ENCODE measurements at places on chromosomes 3 and 15.

DNA sequence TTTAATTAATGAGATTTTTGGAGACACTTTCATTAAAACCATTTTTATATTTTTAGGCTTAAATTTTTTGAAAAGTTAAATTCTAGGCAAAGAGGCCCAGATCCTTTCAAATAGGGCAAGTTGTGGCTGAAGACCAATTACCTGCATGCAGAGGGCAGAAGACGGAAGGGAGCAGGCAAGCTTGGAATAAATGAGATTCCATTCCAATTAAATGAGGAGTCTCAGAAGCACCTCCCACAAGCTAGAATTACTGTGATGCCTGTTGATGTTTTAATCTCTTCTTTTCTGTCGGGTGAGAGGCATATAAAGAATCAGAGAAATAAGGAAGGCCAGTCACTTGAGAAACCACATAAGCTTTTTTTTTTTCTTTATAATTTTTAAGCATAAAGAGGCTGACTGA, 46.8 kb downstream of the KBTBD8 start:
- no peak overlapping the region for H3K27ac ChIP-seq
- H3K4me3 ChIP-seq, result no peak overlapping the region
- H3K36me3 ChIP-seq, result no peaks in the 10 kb centered on the region
- no peaks in the 10 kb centered on the region for H3K27me3 ChIP-seq

GRCh38 chr15:79610021-79610420, 177.9 kb downstream of the MINAR1 start:
- no peak overlapping the region for H3K27ac ChIP-seq
- no peak overlapping the region for H3K4me3 ChIP-seq
- DNase-seq, result no peak
- H3K27me3 ChIP-seq, result peaks cover 8% of the 10 kb centered on the region
- no peaks in the 10 kb centered on the region for H3K4me1 ChIP-seq

- H3K36me3 ChIP-seq, result no peaks in the 10 kb centered on the region
- peak within 1 kb of the TSS; percentile 58 for H3K27ac ChIP-seq
- peak within 1 kb of the TSS; percentile 93 for H3K4me3 ChIP-seq
- H3K27me3 ChIP-seq, result peaks cover 7% of the 10 kb centered on the region
- DNase-seq, result peak; percentile 61
Measured at GRCh38 chr15:55289746-55290527, at the start of gene RAB27A. Gene RAB27A, minus strand, starts transcription at chr15:55289813. Its CDS starts 54,879 bp downstream, at chr15:55234934.

GRCh38 chr15:58966698-58967097, 20.8 kb upstream of the RNF111 start:
- no peaks in the 10 kb centered on the region for H3K36me3 ChIP-seq
- H3K27ac ChIP-seq, result no peak overlapping the region
- no peaks in the 10 kb centered on the region for H3K27me3 ChIP-seq
- no peaks in the 10 kb centered on the region for H3K4me1 ChIP-seq
- DNase-seq, result no peak

DNA sequence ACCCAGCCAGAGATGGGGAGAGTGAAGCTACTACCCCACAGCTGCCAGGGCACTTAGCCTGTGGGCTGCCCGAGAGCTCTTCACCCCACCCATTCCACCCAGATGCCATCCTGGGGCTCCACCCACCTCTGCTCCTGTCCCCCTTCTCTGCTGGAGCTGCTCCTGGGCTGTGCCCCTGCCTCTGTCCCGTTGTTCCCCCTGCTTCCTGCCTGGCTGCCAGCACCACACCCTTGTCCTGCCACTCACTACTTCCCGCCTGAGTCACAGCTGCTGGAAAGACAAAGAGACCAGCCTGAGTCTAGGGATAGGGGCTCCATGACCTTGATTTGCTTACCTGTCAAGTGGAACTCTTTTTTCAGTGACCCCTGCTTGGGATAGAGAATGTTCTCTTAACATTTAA, 12.4 kb downstream of the GNAI2 start:
- no peak overlapping the region for H3K4me3 ChIP-seq
- H3K27me3 ChIP-seq, result no peaks in the 10 kb centered on the region
- H3K4me1 ChIP-seq, result peaks cover 39% of the 10 kb centered on the region
- DNase-seq, result no peak
- no peaks in the 10 kb centered on the region for H3K36me3 ChIP-seq

DNA sequence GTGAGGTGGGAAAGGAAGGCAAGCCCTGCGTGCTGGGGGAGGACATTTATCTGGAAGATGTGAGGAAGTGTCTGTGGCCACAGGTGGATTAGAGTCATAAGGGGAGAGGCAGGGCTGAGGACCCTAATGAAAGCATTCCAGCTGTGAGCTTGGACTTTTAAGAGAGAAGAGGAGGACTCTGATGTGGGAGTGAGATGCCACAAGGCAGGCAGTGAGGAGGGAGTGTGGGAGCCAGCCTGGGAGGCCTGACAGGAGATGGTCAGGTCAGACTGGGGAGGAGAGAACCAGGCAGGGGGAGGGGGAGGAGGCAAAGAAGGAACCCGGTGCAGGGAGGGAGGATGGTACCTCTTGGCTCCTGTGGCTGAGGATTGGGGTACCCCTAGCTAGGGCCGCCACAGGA, 21.0 kb downstream of the MAPKAPK3 start:
- H3K36me3 ChIP-seq, result no peaks in the 10 kb centered on the region
- H3K4me3 ChIP-seq, result no peak overlapping the region
- no peak overlapping the region for H3K27ac ChIP-seq
- peaks cover 12% of the 10 kb centered on the region for H3K4me1 ChIP-seq
- DNase-seq, result no peak

DNA sequence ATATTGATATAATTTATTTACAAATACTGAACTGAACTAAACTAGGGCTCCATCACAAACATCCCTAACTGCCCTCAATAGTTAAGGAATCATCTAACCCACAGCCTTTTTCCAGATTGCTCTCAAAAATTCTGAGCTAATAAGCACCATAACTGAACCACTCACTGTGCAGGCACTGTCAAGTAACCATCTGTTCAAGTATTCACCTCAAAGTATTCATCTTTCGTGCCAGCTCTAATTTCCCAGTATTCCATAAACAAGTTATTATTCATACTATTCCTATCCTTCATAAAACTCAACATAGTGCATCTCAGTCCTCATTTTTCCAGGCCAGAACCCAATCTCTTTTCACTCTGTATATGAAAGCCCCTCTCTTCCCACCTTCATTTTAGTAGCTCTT, 41.1 kb downstream of the THBS1 start:
- H3K27me3 ChIP-seq, result no peaks in the 10 kb centered on the region
- H3K36me3 ChIP-seq, result no peaks in the 10 kb centered on the region
- no peak for DNase-seq

DNA sequence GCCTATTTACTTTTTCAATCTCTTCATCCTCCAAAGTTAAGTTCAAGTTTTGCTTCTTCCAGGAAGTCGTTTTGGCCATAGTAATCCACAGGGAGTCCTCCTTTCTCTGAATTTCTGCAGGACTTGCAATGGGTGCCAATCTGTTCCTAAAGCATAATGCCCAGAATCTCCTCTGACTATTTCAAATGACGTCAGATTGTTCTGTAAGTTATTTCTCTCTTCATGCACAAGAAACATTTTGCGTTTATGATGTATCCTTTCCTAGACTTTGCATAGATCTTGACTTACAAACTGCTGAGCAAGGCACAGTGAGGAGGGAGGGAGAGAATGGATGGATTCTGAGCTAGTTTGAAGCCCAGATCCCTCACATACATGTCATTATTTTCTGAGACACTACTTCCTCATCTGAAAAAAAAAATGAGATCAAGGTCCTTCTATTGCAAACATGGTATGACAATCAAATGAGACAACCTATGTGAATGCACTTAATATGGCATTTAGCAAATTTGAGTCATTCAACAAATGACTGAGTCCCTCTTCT, 103.1 kb downstream of the MEX3B start:
- H3K36me3 ChIP-seq, result peaks cover 9% of the 10 kb centered on the region
- H3K27ac ChIP-seq, result no peak overlapping the region
- H3K27me3 ChIP-seq, result no peaks in the 10 kb centered on the region
- peaks cover 5% of the 10 kb centered on the region for H3K4me1 ChIP-seq

DNA sequence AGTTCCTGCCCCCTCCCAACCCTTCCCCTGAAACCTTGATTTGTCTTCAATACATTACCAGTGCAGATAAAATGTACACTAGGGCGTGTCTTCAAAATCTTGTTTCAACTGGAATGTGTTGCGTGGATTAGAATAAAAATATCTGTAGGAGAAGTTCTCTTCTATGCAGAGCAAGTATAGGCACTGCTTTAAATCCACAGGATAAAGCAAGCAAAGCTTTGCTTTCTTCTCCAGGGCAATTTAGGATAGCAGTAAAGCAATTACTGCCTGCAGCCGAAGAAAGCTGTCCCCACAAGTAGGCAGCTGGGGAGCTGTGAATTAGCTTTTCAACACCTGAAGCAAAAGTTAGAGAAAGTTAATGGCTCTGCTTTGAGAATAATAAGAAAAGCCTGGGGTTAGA, 329.7 kb upstream of the KCNMB2 start:
- H3K27ac ChIP-seq, result no peak overlapping the region
- no peaks in the 10 kb centered on the region for H3K36me3 ChIP-seq
- no peak for DNase-seq
- peaks cover 21% of the 10 kb centered on the region for H3K4me1 ChIP-seq
- no peaks in the 10 kb centered on the region for H3K27me3 ChIP-seq
- no peak overlapping the region for H3K4me3 ChIP-seq

DNA sequence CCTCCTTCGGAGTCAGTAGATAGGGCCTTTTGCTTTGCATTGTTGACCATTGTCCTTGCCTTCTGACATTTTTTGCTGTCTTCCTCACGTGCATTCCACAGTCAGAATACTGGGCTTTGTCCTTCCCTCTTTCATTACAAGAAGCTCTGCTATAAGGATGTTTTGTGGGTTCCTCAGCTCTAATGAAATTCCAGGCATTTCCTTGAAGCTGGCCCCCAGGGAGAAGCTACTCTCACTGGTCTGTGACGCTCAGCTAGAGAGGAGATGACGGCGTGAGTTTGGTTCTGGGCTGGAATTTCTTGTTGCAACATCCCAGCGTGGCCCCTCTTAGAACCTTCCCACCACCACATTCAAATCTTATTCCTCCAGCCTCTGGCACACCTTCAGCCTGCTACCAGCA, 210.2 kb downstream of the TJP1 start:
- no peak overlapping the region for H3K27ac ChIP-seq
- no peak overlapping the region for H3K4me3 ChIP-seq
- H3K27me3 ChIP-seq, result no peaks in the 10 kb centered on the region

- no peak for DNase-seq
- H3K27me3 ChIP-seq, result no peaks in the 10 kb centered on the region
- H3K4me3 ChIP-seq, result no peak overlapping the region
- H3K36me3 ChIP-seq, result no peaks in the 10 kb centered on the region
- H3K27ac ChIP-seq, result no peak overlapping the region
Measured at GRCh38 chr15:81502439-81502838, 128.4 kb upstream of the TMC3 start.

DNA sequence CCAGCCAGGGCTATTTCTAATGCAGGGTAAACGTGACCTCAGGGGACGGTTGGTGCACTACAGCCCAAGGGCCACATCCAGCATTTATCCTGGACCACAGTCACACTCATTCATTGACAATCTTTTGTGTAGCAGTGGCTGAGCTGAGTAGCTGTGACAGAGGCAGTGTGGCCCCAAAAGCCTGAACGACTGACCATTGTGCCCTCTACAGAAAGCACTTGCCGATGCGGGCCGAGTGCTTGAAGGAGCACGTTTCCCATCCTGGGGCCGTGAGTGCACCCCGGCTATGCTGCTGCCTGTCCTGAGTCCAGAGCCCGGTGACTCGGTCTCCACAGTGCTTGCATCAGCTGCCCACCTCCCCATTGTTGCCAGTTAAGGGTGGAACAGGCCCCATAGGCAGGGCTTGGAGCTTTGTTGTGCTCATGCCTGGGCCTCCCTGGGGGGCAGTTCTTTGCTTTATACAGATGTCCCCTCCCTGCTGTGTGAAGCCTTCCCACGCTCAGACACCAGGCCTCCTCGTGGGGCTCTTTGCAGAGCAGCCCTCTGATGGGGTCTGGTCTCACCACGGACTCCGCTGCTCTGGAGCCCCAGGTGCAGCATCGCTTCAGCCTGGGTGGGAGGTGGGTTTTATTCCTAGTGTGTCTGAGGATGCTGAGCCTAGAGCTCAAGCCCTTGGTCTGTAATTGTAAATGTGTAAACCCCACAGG, 13.0 kb upstream of the SNRPA1 start:
- H3K4me1 ChIP-seq, result no peaks in the 10 kb centered on the region
- H3K36me3 ChIP-seq, result no peaks in the 10 kb centered on the region
- DNase-seq, result no peak
- H3K27me3 ChIP-seq, result no peaks in the 10 kb centered on the region
- H3K27ac ChIP-seq, result no peak overlapping the region

DNA sequence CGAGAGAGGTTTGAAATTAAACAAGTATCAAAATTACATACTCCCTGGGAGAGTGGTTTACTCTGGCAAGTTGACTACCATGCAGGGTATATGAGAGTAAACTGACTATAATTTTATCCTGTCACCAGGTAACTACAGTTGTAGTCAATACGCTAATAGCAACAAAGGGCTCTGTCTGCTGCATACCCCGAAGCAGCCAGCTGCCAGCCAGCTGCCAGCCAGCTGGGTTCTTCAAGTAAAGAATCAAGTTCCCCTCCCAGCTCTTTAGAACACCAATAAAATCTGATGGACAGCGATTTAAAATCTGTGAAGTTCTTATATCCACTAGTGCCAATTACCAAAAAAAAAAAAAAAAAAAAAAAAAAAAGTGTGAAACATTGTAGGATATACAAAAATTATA, 417.7 kb upstream of the CFAP20DC start:
- no peak for DNase-seq

- H3K27me3 ChIP-seq, result no peaks in the 10 kb centered on the region
- H3K4me1 ChIP-seq, result no peaks in the 10 kb centered on the region
- DNase-seq, result no peak
- no peak overlapping the region for H3K27ac ChIP-seq
Measured at GRCh38 chr15:47707391-47707790, 9.9 kb upstream of the SEMA6D start.

DNA sequence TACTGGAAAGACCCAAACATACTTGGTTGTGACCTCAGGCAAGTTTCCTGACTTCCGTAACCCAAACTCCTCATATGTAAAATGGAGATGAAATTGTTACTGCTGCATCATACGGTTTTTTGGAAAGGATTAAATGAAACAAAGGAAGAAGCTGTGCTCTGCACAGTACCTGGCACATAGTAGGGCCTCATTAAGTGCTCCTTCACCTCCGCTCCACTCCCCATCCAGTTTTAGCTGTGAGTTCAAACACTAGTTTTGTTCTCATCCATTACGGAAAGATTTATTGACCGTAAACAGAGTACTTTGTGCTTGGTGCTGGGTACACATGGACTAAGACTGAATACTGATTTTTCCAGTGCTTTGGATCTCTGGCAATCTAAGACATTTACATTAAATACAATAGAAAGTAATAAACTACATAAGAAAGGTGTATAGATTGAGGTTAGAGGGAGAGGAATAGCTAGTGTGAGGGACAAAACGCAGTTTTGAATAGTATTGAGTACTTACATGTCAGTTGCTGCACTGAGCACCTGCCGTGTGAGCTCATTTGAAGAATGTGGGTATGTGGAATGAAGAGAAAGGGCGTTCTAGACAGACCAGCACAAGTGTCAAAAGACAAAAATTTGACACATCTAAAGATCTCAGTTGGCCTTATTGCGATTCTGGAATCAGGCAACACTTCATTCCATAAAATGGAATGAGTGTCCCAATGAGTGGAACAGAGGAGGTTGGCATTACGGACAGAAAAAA, 594 bp upstream of the ICE2 start:
- H3K27ac ChIP-seq, result peak overlapping the region; percentile 100
- no peak for DNase-seq
- H3K4me1 ChIP-seq, result peaks cover 47% of the 10 kb centered on the region
- H3K4me3 ChIP-seq, result peak overlapping the region; percentile 97
- peaks cover 5% of the 10 kb centered on the region for H3K36me3 ChIP-seq

Measured in neural crest cell (in vitro differentiated cells).